ENCODE measurements at places on chromosomes 11 and 22.

DNA sequence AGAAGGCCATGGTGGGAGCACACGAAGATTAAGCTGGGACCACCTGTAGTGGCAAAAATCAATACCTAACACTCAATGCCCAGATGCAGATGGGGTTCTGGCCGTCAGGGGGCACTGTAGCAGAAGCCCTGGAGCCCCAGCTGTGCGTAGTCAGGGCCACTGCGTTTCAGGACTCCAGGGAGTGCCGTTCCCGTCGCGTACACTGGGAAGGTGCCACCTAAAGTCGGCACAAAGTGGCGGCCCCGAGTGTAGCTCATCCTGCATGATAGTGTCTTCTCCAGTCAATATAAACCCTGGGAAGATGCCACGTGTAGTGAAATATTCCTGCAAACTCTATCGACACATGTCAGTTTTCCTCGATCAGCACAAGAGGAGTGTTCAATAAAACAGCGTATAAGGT lies 123.8 kb upstream of the NTM start:
- DNase-seq = no peak

- peak; percentile 4 for DNase-seq
These were observed 417.9 kb upstream of the DDI1 start for GRCh38 chr11:103618528-103618927.

GRCh38 chr11:3665336-3666022 lies 5.7 kb downstream of the CHRNA10 start:
- DNase-seq = no peak

GRCh38 chr11:45650166-45651095 lies 15.0 kb downstream of the CHST1 start:
- no peak for DNase-seq

DNA sequence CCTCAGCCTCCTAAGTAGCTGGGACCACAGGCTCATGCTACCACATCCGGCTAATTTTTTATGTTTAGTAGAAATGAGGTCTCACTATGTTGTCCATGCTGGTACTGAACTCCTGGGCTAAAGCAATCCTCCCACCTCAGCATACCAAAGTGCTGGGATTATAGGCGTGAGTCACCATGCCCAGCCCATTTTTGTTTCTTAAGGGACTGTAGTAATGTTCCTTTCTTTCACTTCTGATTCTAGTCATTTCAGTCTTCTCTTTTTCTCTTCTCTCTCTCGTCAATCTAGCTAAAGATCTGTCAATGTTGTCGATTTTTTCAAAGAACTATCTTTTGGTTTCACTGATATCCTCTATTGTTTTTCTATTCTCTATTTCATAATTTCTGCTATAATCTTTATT lies 111.0 kb upstream of the APOA1 start:
- DNase-seq = no peak

GRCh38 chr11:34860034-34860433 lies 56.1 kb downstream of the APIP start:
- no peak for DNase-seq

- DNase-seq = no peak
These were observed 134.0 kb downstream of the KIF18A start for GRCh38 chr11:27973851-27974536.

DNA sequence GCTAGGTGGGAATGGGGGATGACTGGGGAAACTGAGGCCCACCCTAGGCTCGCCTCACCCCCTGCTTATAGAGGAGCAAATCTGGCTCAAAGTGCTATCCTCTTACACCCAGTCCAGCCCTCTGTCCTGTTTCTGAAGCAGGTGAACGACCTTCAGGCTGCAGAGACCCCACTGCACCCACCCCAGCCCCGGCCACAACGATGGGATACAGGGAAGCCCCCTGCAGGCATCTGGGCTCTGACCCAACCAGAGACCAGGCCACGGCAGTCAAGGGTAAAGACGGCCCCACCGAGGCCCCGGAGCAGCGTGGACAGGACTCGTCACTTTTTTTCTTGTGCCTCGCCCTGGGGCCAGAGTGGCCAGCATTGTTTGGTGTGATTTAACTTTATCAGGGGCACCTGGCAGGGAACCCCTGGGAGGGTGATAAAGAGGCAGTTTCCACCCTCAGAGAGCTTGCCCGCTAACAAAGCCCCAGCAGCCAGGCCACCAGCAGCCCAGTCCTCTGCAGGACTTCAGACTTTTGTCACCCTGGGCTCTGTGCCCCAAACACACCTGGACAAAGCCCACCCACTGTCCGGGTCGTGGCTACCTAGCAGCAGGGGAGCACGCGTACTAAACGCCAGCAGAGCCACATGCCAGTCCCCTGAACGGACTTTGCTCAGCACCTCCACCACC lies 612.6 kb downstream of the TBC1D22A start:
- DNase-seq = no peak

- DNase-seq = no peak
These were observed 132.9 kb downstream of the COMMD9 start for GRCh38 chr11:36156161-36156816.

DNA sequence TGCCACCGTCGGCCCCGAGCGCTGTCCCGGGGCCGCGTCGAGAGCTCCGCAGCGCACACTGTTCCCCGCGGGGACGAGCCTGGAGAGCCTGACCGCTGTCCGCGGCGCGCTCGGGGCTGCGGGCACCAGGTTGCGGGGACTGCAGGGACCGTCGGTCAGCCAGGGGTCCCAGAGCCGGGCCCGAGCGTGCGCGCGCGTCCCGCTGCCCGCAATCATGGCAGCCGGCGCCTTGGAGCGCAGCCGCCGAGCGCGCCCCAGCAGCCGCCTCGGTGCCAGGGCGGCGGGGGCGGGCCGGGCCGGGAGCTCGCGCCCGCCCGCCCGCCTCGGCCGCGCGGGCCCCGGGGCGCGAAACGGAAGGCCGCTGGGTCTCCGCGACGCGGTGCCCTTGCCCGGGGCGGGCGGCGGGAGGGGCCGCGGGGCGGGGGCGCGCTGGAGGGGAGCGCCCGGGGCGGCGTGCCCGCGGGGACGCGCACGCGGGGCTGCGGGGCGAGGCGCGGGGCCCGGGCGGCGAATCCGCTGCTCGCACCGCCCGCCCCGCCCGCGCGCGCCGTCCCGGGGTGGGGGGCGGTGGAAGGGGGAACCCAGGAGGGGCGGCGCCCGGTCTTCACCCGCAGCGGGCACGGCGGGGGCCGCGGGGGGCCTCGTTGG lies 79.4 kb upstream of the PPARA start:
- no peak for DNase-seq

DNA sequence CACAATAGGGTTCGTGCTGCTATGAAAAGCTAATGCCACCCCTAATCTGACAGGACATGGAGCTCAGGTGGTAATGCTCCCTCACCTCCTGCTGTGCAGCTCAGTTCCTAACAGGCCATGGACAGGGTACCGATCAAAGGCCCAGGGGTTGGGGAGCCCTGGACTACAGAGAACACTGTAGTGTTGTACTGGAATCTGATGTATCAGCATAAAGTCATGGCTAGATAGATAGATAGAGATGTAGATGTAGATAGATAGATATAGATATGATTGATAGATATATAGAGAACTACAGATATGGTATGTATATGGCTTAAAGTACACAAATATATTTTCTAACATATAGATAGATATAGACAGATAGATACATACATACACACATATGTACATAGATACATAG lies 112.3 kb upstream of the MPPED2 start:
- DNase-seq = no peak

DNA sequence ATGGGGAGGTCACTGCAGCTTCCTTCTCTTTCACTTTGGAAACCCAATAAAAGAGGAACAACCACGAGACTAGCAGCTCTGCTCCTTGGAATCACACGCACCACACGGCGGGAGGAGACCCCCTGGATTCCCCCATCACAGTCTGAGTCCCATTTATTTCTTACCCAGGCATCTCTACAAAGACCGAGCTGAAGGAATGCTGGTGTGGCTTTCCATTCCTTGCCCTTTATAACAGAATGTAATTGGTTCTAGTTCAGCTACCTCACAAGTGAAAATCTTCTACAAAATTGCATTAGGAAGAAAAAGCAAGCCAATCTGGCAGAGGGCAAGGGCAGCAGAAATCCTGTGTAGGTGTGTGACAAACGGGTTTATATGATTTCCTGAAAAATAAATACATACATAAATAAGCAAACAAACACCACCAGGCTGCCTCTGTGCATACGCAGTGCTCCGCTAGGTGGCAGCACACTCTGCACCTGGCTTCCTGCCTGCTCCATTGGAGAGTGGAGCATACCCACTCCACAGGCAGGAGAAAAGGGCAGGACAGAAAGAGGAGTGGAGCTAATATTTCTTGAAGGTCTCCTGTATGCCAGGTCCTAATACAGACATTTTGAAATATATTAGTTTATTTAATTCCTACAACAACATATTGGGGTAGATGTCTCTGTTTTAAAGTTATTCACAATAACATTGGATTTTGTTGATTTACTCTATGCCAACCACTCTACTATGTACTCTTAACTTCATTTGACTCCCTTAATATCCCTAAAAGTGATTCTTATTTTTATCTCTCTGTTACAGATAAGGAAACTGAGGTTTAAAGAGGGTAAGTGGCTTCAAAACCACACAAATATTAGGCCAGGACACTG lies 673.1 kb downstream of the KCNA4 start:
- DNase-seq = peak; percentile 26

DNA sequence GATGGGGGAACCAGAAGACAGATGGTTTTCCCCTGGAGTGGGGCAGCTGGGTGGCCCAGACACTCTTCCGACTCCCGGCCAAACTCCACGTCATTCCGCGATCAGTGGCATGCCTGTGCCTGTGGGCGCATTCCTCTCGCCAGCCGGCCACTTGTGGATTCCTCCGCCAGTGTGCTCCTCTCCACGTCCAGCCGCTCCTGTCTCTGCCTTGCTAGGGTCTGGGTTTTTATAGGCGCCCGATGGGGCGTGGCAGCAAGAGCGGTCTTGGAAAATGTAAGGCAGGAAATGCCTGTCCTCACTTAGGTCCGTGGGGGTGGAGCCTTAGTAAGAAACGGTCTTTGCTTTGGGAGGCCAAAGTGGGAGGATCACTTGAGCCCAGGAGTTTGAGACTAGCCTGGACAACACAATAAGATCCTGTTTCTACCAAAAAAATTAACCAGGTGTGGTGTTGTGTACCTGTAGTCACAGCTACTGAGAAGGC lies 81.6 kb upstream of the SEPTIN5 start:
- no peak for DNase-seq

- no peak for DNase-seq
These were observed 8.3 kb downstream of the ST3GAL4 start for GRCh38 chr11:126363706-126364248.

- no peak for DNase-seq
These were observed 159.3 kb downstream of the CASP12 start for GRCh38 chr11:104738918-104739317.

GRCh38 chr11:44865866-44866272 lies 84.8 kb downstream of the TP53I11 start:
- no peak for DNase-seq

- DNase-seq = no peak
These were observed 32.2 kb upstream of the OAF start for GRCh38 chr11:120178561-120179056.

DNA sequence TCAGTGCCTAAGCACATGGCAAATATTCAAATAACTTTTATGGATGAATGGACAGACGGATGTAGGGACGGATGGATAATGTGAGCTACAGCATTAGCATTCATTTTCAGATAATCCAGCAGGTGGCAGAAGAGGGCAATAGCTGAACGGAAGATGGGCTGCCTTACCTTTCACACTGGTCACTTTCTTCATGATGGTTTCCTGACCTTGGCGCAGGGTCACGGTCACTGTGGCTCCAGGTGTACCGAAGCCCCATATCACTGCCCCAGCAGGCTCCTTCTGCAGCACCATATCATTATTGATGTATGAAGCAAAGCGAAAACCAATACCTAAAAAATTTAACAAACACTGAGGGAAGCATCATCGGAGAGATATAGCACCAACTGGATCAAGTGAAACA lies 4.3 kb downstream of the SIAE start:
- DNase-seq = peak; percentile 38

GRCh38 chr11:13208921-13209320 lies 68.7 kb upstream of the BMAL1 start:
- DNase-seq = no peak

DNA sequence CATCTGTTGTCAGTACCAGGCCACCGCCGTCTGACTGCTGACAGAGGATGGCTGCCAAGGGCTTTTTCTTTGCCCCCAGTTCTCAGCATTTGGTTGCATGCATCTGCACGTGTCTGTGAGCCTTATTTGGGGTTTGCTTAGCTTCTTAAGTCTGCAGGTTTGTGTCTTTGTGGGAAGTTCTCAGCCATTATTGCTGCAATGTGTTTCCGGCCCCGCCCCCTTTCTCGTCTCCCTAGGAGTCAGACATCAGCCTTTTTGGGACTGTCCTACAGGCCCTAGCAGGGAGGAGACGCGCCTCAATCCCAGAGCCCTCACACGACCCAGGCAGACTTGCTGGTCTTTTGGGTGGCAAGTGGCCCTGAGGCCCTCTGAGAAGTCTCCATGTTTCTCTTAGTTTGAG lies 8.0 kb downstream of the MOB2 start:
- no peak for DNase-seq

DNA sequence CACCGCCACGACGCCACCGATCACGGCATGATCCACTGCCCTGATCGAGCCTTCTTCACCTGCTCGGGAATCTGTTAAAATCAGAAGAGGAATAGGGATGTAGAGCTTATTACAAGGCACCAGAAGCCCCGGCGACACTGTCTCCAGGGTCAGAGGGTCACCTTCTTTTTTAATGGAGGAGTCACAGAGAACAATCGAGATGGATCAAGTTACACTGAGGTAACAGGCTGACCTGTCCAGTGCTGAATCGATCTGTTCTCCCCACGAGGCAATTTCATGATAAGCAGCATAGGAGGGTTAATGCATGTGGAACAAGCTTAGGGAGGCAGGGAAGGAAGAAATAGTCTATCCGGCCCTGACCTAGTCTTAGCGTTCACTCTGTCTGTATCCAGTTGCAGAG lies 325.5 kb downstream of the CADM1 start:
- no peak for DNase-seq

DNA sequence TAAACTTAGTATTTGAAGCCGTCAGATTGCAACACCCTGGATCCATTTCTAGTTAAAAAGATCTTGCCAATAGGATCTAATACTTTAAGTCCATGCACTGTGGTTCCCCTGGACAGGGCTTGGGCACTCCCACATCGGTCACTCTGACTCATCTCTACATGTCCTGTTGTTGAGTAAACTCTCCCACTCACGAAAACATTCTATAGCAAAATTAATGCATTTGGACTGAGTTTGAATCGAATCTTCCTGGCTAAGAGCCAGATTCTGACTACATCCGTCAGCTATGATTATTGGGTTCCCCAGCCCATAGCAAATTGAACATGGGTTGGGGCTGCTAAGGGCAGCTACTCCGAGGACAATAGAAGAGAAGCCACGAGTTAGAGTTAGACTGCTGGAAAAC lies 182.1 kb upstream of the SORL1-AS1 start:
- peak; percentile 90 for DNase-seq

- DNase-seq = no peak
These were observed 39.7 kb upstream of the PANX1 start for GRCh38 chr11:94088906-94089305.

- DNase-seq = no peak
These were observed 381.3 kb upstream of the ANO5 start for GRCh38 chr11:21811572-21811971.

- no peak for DNase-seq
These were observed 44.4 kb upstream of the TCF20 start for GRCh38 chr22:42314709-42315391.
